MM.1S (cell line): ENCODE measurements at places on chromosomes 3 and 15.
A peak's percentile ranks its signal among the peaks of the same experiment; 100 is the strongest.

DNA sequence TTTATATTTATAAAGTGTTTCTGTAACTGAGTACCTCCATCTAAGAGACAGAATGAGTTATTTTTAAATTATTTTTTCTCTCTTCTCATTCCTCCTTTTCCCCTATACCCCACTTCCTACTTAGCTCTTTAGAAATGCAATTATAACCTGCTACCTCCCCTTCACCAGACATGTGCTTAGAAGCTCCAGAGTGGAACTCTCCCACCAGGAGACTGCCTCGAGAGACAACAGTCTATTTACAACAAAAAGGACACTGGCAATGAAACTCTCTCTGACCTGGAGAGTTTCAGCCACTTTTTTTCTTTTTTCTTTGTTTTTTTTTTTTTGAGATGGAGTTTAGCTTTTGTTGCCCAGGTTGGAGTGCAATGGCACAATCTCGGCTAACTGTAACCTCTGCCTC, 109.4 kb upstream of the PLXND1 start:
- no peak overlapping the region for H3K4me3 ChIP-seq
- no peak for DNase-seq
- no peaks in the 10 kb centered on the region for H3K36me3 ChIP-seq
- no peaks in the 10 kb centered on the region for H3K4me1 ChIP-seq
- no peak overlapping the region for H3K27ac ChIP-seq

DNA sequence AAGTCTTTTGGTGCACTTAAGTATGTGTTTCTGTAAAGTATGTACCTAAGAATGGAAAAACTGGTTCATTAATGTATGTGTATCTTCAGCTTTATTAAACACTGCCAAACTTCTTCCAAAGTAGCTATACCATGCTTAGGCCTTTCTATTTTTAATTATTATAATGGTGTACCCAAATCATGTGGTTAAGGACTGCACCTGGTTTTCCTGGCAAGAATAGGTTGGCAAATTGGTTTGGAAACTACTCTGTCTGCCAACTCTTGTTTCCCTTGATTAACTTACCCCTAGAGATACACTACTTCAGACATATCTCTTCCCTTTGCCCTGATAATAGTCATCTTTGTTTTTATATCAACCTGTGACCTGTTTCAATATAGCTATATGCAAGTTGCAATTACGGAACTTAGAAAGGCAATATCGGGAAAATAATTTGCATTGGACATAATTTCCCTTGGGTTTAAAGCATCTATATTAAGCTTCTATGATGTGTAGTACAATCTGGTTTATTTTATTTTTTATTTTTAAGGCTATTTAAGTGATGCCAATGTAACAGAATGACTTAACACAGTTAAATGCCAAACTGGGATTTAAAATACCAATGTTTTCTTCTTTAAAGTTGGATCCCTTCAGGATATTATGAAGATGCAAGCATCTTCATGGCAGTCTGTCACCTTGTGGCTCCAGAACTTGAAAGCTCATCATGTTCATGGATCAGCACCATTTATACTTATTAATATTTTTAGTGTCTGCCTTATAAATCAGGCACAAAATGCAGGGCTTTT, 40.6 kb upstream of the TMEM108 start:
- H3K27me3 ChIP-seq: no peaks in the 10 kb centered on the region
- H3K36me3 ChIP-seq: no peaks in the 10 kb centered on the region
- H3K27ac ChIP-seq: no peak overlapping the region
- H3K4me3 ChIP-seq: no peak overlapping the region

DNA sequence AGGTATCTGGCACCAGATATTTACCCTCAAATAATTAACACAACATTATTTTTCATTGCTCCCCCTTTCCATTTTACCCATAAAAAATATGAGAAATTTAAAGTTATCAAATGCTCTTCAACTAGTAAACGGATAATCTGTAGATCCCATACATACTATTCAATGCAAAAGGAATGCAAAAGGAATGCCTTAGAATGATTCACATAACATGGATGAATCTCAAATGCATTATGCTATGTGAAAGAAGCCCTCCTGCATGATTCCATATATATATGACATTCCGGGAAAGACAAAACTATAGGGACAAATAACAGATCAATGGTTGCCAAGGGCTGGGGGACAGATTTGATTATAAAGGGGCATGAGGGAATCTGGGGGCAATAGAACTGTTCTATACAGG, 195.7 kb downstream of the STT3B start:
- H3K4me3 ChIP-seq: no peak overlapping the region
- no peaks in the 10 kb centered on the region for H3K27me3 ChIP-seq
- no peak overlapping the region for H3K27ac ChIP-seq
- H3K36me3 ChIP-seq: no peaks in the 10 kb centered on the region
- no peaks in the 10 kb centered on the region for H3K4me1 ChIP-seq
- no peak for DNase-seq

DNA sequence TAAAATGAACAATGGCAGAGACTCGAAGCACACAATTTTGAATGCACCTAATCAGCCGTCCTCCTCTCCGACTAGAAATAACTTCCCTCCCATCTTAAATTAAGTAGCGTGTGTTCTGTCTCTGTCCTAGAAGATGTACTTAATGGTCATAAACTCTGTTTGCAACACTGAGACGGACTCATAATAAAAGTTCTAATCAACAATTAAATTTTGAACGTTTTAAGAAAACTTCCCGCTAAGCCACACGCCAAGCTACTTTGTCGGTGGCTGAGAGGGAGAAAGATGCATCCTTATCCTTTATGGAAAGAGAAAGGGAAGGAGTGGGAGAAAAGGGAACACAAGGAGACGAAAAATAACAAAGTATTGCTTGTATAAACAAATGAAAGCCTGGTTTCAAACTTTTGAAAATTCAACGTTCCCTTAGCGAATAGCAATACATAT, 989 bp downstream of the GNB4 start:
- H3K4me1 ChIP-seq: no peaks in the 10 kb centered on the region
- H3K27ac ChIP-seq: no peak overlapping the region
- no peak for DNase-seq
- H3K36me3 ChIP-seq: no peaks in the 10 kb centered on the region
- H3K4me3 ChIP-seq: peak overlapping the region; percentile 62
